Naive thymus-derived CD4-positive, alpha-beta T cell (primary cell): ENCODE measurements at places on chromosomes 6 and 20. TPM values are rescaled to one million over a fixed set of nuclear protein-coding genes. Genes with fewer than 3 reads are reported as not detected.

Gene NR2E1
- not detected for total RNA-seq

Gene DACT2
- not detected for total RNA-seq

GRCh38 chr6:139016337-139017213 is 12.0 kb upstream of the ABRACL start:
- no peak for DNase-seq

- DNase-seq = no peak
Measured at GRCh38 chr20:60882836-60883235, 369.2 kb upstream of the CDH4 start.
